ENCODE measurements at places on chromosomes 12 and 14.

GRCh38 chr14:96811265-96811664 is 14.1 kb downstream of the VRK1 start:
- DNase-seq, result no peak

- no peak for DNase-seq
Measured at GRCh38 chr14:58866391-58866790, 228.6 kb downstream of the DACT1 start.

GRCh38 chr12:6199531-6200255 is 507 bp upstream of the CD9 start:
- DNase-seq, result no peak

GRCh38 chr14:23047034-23047634 is 5.1 kb downstream of the PSMB11 start:
- no peak for DNase-seq

- DNase-seq, result no peak
Measured at GRCh38 chr14:33057585-33057984, 118.9 kb downstream of the NPAS3 start.

DNA sequence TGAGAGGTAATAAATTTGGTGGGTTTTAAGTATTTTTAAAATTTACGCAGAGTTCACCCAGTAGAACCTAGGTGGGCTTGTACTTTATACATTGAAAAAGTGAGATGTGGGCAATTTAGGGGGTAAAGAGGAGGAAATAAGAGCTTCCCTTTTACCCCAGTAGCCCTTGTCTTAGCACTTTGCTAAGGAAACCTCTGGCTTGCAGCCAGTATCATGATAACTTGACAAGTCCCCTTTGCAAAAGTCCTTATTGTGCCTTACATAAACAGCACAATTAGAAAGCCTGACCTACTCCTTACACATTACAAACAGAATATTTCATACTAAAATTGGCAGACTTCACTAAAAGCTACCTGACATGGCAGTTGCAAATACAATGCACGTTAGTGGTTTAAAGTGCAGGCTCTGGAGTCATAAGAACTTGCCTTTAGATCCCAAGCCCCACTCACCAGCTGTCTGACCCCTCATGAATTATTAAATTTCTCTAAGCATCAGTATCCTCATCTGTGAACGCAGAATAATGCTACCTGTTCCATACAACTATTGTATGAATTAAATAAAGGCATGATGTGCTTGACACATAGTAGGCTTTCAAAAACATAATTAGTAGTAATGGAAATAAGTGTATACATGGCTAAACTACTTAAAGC is 53.2 kb upstream of the NELL2 start:
- no peak for DNase-seq

GRCh38 chr14:106115401-106115800 is 589.0 kb downstream of the TMEM121 start:
- no peak for DNase-seq

DNA sequence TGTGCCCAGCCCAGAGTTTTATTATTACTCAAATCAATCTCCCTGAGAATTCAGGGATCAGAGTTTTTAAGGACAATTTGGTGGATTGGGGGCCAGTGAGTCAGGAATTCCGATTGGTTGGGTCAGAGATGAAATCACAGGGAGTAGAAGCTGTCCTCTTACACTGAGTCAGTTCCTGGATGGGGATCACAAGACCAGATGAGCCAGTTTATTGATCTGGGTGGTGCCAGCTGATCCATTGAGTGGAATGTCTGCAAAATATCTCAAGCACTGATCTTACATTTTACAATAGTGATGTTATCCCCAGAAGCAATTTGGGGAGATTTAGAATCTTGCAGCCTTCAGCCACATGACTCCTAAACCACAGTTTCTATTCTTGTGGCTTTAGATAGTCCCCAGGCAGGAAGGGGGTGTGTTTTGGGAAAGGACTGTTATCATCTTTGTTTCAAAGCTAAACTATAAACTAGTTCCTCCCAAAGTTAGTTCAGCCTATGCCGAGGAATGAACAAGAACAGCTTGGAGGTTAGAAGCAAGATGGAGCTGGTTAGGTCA is 89.1 kb upstream of the CNOT2 start:
- DNase-seq, result no peak

DNA sequence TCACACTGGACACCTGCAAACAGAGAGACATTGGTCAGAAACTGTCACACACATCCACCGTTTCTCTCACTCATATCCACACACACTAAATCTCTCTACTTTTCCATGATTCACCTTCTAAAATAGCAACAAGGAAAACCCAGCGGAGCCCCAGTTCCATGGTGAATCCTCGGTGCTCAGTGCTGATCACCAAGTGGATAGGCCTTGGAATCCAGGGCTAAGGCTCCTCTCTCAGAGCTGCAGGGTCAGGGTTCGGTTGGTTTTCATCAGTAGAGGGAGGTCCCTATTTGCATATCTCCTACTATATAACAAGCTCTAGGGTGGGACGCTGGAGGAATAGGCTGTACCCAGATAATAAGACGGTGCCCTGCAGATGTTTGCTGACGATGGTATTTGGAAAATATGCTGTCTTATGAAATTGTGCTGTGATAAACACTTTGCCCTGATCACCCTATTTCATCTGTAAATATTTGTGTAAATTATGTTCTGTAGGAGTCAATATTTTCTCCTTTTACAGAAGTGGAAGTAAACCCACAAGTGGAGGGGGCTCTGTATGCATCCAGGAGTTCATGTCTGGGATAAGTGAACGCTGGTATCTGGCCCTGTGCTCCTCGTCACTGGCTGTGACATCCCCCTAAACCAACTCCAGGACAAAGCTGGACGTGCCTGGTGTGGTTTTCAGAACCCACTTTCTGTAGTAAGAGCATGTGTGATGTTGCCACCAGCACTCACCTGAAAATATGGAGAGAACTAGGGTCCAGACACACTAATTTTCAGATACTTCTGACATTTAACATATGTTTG is 709.2 kb downstream of the TMEM121 start:
- DNase-seq, result no peak

- no peak for DNase-seq
Measured at GRCh38 chr14:84397631-84398030, 1132.3 kb upstream of the FLRT2 start.

- DNase-seq, result no peak
Measured at GRCh38 chr14:96649327-96649601, 147.1 kb downstream of the PAPOLA start.

DNA sequence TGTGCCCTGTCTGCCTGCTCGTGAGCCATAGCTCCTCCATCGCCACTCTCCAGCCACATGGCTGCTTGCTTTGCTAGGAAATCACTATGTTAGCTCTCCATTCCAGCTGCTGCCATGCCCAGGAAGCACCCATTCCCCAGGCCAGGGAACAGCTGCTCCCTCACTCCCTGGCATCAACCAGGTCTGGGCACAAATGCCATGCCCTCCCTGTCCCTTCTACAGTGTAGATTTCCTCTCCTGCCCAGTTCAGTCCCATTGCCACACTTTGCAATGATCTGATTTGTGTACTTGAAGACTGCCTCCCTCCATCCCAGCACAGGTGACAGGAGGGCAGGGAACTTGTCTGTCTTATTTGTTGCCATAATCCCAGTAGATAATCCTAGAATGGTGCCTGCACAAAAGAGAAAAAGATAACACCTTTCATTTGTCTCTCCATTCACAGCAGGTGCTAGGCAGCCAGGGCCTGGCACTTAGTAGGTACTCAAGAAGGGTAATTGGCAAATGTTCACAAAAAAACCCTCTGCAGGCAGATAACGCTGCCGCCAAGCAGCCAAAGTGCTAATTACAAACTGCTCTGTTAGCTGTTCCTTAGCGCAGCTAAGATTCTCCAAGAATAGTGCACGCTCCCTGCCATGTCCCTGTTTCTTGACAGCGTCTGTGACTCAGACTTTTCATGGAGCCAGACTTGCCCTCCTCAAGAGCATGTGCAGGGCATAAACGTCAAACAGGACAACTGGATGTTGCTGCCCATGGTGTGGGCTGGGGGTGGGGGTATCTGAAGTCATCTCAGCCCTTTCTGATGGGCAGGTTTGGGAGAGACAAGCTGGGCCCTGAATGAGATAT is 69.1 kb downstream of the ARL6IP4 start:
- no peak for DNase-seq

DNA sequence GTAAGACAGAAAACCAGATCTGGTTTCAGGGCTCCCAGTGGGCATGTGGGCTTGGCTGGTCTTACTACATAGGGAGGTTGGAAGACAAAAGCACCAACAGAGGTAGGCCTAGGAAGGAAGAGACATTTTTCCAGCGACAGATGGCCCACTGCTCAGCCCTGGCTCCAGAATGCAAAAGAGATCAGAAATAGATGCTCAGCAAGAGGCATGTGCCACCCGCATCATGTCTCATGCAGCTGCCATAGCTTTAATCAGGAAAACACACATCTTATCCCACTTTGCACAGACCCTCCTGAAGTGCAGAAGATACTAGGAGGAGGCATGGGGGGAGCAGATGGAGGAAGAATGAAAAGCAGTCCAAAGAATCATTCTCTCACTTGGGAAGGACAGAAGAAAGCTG is 25.3 kb downstream of the VASH1 start:
- no peak for DNase-seq

DNA sequence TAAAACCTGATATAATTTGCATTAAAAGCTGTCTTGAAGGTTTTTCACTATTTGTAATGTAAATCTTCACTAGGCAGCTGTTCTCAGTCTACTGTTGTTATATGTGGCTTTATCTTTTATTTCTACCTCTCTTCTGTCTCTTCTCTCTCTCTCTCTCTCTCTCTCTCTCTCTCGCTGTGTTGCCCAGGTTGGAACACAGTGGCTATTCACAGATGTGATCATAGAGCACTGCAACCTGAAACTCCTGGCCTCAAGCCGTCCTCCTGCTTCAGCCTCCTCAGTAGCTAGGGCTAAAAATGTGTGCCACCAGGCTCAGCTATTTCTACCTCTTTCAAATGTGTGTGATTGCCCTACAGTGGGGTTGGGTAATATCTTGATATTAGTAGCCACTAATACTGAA is 21.1 kb downstream of the FUT8 start:
- DNase-seq, result no peak

DNA sequence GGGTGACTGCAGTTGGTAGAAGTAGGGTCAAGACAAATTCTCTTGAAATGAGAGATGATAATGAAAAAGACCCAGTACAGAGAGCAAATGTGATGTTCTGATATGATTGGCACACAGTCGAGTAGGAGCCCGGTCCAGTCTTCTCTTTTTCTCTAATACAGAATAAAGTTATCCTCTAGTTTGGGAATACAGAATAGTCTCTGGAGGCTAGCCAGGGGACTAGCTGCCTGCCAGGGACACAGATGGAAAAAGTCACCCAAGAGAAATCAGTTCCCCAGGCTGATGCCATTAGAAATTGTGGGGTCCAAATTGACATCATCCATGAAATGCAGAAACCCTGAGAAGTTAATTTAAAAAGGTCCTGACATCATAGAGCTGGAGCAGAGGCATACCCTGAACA is 177.2 kb upstream of the NEDD1 start:
- no peak for DNase-seq

DNA sequence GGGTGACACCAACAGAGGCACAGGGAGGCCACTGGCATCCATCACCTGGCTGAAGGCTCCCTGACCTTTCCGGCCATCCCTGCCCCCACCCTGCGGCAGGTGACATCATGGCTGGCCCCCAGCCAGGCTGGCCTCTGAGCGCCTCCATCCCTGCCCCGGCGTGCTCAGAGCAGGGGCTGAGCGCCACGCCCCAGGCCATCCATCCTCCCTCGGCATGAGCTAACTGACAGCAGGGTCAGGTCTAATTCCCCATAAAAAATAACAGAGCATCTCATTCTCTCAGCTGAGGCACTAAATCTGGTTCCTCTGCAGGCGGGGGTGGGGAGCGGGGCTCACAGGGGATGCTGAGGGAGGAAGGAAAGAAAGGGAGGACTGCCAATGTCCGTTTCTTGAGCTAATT is 50.7 kb downstream of the PRIMA1 start:
- DNase-seq, result no peak

- no peak for DNase-seq
Measured at GRCh38 chr12:83642205-83642604, 955.5 kb downstream of the TMTC2 start.

DNA sequence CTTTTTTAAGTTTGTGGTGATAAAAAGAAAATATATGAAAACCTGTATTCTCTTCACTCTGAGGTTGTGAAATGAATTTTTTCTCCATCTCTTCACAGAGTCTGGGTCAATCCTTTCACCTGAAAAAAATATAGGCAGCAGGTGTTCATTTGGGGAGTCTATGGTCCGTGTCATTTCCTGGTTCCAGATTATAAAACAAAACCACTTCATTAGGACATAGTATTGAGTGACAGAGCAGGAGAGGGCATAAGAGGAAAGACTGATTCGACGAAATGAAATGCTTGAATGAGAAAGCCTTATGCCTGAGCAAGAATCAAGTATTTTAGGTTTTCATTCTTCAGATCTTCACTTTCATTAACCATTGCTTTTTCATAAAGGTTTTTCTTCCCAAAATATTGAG is 51.8 kb upstream of the NUAK1 start:
- DNase-seq, result no peak

DNA sequence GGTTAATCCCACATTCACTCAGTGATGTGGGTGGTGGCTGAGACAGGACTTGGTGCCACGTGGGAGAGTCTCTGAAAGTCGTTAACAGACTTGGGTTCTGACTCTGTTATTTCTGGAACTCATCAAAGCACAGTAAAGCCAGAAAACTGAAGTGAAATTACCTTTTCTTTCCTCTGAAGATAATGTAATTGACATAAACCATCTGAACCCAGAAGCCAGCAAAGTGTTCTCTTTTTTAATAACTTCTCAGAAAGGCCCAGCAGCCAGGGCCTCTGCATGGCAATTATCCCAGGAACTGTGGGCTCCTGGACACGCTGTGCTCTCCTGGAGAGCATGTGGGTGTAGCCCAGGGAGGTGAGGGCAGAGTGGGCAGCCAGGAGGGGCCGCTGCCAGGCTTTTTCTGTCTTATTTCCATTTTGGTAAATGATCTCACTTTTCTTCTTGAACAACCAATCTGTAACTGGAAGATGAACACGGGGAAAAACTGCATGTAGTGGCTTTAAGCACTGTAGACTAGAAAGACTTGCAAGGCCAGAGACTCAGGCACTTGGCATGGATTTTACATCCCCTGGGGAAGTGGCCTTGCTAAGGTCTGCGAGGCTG is 444.1 kb upstream of the TMEM132C start:
- no peak for DNase-seq

DNA sequence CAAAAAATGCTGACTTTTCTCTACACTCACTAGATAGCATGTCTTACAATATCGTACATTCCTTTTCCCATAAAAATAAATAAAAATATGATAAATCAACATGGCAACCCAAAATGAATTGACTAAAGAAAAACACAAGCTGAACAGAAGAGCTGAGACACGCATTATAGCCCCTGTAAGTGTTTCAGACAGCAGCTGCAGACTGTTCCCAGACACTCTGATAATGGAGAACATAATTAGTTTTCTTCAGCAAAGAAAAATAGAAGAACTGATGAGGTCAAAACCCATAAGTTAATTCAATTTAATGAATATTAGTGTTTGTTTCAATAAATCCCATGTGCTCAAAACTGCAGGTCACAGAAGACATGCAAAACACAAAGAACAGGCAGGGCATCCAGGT is 23.8 kb downstream of the ST8SIA1 start:
- no peak for DNase-seq

DNA sequence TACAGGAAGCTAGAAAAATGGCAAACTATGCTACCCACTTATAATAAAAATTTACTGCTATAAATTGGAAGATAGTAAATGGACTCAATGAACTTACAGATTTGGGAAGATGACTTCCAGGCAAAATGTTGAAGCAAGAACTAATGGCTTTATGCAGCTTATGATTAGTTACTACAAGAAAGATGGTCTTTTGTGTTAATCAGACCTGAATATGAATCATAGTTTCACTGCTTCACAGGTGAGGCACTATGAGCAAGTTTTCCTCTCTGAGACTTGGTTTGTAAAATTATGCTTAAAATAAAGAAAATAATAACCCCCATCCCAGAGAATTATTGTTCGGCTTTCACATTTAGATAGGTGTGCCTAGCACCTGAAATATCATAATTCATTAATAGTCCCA is 19.8 kb upstream of the DCN start:
- no peak for DNase-seq

All from NCI-H1048 (cell line).